ENCODE measurements at places on chromosomes 1 and 21.

DNA sequence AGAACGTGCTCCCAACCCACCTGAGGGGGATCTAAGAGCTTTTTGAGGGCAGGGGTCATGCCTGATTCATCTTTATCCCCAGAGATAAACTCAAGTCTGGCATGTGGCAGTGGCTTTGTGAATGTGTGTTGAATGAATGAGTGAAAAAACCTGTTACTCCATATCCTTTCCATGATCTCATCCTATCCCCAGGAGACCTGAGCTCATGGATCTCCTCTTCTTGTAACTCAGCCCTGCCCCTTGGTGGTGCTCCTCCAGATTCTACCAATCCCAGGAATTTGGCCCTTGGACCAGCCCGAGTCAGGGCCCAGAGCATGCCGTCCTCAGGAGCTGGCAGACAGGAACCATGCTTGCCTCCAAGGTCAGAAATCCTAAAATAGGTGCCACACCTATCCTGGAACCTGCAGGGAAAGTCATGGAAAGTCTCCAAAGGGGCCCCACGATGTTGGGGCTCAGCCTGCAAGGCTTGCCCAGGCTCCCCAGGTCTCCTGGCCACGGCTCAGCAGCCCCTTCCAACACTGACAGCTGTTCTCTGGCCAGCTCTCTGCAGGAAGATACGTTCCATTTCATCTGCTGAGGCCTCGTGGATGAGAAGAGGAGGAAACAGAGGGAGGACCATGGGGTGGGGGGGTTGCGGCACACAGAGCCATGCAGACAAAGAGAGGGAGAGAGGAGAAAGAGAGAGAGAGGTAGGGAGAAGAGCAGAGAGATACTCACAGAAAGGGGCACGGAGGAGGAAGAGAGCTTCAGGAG is 214.6 kb downstream of the TRABD2B start:
- DNase-seq = no peak

- DNase-seq = no peak
These were observed 92.4 kb upstream of the ERG start for GRCh38 chr21:38590449-38591217.

GRCh38 chr1:235424092-235424491 is 56.9 kb downstream of the TBCE start:
- no peak for DNase-seq

DNA sequence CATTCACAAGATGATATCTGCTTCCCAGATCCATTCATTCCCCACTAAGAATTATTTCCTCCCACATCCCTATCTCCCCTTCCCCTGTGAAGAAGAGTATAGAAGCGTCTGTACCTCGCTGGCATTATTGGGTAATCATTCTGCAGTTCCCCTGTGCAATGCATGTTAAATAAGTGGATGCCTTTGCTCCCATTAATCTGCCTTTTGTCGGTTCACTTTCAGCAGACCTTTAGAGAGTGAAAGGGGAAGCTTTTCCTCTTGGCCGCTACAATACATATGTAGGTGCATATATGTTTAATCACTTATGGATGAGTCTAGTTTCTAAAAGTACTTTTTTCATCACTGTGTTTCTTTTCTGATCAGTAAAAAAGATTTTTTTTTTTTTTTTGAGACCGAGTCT is 7.0 kb downstream of the CLCN6 start:
- DNase-seq = no peak

DNA sequence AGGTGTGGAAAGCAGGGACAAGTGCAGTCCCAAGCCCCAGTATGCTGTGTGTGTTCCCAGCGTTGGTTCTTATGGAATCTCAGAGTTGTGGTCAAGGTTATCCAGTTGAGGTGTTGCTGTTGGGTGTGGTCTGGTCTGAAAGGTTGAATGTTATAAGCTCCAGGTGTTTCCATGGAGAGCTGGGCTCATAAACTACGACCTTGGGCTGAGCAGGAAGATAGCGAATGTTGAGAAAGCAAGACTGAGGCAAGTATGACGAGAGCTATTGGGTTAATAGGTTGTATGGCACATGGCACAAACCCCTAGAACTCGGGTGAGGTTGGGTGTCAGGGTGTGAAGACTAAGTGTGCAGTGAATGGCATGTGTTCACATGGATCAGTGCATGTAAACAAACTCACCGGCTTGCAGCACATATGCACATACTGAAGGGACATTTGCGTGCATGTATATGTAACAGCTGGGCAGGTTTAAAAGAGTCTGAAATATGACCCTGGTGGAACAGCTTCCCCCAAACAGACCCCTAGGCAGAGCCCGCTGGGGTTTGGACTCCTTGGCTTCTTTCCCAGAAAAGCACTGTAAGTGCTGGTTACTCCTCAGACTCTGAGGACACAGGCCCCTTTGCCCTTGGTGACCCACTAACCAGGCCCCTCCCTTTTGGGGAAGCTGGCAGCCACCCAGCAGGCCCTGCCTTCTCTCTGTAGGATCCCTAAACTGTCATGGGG is 117.5 kb downstream of the NAV1 start:
- DNase-seq = peak; percentile 95

DNA sequence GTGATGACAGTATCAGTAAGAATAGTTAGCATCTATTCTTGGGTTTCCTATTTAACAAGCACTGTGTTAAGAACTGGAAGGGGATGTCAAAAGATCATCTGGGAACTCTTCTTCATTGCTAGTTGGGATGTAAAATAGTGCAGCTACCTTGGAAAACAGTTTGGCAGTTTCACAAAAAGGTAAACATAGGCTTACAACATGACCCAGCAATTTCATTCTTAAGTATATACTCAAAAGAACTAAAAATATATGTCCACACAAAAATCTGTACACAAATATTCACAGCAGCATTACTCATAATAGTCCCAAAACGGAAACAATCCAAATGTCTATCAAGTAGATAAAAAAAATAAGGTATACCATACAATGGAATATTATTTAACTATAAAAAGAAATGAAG is 45.7 kb downstream of the DIPK1A start:
- DNase-seq = no peak

DNA sequence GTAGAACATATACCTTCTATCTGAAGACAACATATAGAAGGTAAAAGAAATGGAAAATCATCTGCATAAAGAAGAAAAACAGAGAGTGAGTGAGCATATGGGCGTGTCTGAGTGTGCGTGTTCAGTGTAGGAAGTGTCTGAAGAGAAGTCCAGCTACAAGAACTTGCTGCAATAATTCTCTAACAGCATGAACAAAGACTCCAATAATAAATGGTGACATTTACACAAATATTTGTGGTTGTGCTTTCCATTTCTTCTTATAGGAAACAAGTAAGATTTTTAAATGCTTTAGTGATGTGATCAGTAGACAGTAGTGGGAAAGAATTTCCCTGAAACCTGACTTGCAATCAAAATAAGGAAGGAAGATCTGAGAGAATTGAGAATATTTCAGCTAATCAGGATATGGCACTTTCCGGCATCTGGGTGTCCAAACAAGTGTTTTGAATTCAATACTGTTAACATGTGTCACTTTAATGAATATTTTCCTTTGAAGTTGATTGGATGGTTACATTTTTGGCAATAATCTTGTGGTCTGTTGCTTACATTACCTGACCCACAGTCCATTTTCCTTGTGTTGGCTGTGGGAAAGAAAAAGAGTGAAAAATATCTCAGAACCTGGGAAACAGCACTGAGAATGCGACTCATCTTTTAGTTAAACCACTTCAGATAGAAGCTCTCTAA is 154.0 kb downstream of the TGFB2 start:
- DNase-seq = peak; percentile 80

DNA sequence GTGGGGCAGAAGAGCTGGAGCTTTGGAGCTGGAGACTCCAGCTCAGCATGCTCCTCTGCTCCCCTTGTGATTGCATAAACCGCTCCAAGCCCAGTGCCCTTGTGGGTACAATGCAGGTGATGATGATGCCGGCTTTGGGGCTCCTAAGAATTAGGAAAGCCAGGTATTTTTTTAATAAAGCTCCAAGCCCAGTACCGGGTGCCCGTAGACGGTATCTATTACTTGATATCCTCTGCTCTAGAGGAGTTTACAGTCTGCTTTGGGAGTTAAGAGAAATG is 27.2 kb downstream of the TENT5C start:
- DNase-seq = no peak

- DNase-seq = peak; percentile 36
These were observed 7.0 kb upstream of the HIVEP3 start for GRCh38 chr1:41925712-41926111.

- DNase-seq = no peak
These were observed 52.0 kb downstream of the EYA3 start for GRCh38 chr1:28036431-28036830.
